Skeletal muscle tissue (tissue), 5 donors: ENCODE measurements at places on chromosomes 12 and 14. TPM values are rescaled to one million over a fixed set of nuclear protein-coding genes. Genes with fewer than 3 reads are reported as not detected.

Gene CLEC4C
- total RNA-seq: not detected

Gene ASCL1
- not detected for total RNA-seq

Gene DTX3
- 7.8 TPM for total RNA-seq

Gene TGM1
- total RNA-seq: 0.52 TPM

Gene GLIPR1L1
- total RNA-seq: not detected

Gene KRT2
- not detected for total RNA-seq
